ENCODE measurements at places on chromosomes 12 and 14.
A peak's percentile ranks its signal among the peaks of the same experiment; 100 is the strongest.

DNA sequence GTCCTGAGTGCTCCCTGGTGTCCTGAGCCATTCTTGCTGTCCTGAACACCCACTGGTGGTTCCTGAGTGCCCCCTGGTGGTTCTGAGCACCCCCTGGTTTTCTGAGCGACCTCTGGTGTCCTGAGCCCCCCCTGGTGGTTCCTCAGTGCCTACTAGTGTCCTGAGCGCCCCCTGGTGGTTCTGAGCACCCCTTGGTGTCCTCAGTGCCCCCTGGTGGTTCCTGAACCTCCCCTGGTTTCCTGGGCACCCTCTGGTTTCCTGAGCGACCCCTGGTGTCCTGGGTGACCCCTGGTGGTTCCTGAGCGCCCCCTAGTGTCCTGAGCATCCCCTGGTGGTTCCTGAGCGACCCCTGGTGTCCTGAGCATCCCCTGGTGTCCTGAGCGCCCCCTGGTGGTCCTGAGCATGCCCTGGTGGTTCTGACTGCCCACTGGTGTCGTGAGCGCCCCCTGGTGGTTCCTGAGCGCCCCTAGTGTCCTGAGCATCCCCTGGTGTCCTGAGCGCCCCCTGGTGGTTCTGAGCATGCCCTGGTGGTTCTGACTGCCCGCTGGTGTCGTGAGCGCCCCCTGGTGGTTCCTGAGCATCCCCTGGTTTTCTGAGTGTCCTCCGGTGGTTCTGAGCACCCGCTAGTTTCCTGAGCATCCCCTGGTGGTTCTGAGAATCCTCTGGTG is 473.1 kb downstream of the TMEM121 start:
- peak; percentile 80 for DNase-seq

DNA sequence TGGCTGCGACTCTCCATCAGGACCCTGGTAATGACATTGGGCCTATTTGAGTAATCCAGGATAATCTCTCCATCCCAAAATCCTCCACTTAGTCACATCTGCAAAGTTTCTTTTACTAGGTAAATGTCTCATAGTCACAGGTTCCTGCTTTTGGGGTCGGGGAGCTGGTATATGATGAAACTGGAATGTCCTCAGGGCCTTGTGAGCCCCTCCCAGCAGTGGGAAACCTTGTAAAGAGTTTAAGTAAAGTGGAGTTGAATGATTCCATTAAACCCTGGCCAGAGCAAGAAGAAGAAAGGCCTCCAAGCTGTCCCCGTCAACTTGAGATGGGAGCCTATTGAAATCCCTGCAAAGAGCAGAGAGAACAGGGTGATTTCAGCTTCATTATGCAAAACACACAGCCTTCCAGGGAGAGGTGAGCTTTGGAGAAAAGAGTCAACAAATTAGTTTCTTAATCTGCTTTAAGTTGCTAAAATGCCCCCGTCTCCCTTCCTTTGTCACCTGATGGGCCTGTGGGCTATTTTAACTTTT is 12.6 kb downstream of the WSCD2 start:
- no peak for DNase-seq

- no peak for DNase-seq
These were observed 116.8 kb downstream of the DAAM1 start for GRCh38 chr14:59305231-59305630.

GRCh38 chr12:88934163-88934747 is 354.0 kb upstream of the KITLG start:
- DNase-seq, result no peak

GRCh38 chr12:106248846-106249371 is 1.1 kb upstream of the CKAP4 start:
- no peak for DNase-seq

DNA sequence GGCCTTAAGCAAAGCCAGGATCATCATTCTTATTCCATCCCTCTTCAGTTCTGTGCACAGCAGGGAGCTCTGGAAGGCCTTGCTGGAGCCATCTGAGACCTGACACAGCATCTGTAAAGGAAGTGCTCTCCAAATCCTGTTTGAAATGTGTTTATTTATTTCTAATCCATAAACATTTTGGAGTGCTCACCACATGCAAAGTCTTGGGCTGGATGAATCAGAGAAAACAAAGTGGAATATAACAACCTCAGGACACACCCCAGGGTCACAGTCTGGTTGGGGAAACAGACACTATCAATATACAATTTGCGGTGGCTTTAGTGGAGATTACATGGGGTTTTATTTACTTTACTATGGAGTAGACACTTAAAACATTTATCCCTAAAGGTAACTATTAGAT is 54.3 kb downstream of the BMP4 start:
- DNase-seq, result no peak

GRCh38 chr12:121184425-121184824 is 25.5 kb upstream of the P2RX4 start:
- DNase-seq, result no peak

- DNase-seq, result no peak
These were observed 34.7 kb downstream of the MIA2 start for GRCh38 chr14:39268393-39268792.

DNA sequence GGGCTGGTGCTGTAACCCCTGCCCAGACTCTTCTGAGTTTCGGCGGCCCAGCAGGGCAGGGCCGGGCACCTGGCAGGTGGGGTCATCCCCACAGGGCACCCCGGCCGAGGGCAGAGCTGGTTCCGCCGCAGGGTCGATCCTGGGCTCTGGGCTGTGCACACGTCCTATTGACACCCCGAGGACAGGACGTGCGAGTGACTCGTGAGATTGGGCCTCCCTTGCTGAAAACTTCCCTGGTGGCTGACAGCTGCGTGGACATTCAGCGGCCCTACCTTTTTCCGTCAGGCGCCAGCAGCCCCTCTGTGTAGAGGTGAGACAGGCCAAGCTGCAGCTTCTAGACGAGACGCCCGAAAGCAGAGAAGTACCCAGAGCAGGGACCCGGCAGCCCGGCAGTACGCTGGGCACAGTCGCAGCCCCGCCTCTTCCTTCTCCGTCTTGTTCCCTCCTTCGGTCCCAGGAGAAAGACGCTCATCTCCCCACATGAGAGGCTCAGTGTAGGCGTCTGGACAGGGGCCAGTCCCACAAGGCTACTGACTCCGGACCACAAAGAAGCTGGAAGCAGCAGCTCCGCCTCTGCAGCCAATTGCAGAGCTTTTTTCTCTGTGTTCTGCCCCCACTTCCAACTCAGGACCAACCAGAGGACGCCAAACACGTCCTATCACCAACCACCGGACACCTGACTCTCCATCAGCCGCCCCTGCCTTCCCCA is at the start of gene LRCOL1:
Gene LRCOL1, minus strand, starts transcription at position 532 of the 709 bp plus-strand sequence. CDS start 4,331 bp downstream, outside the sequence.
- no peak for DNase-seq

DNA sequence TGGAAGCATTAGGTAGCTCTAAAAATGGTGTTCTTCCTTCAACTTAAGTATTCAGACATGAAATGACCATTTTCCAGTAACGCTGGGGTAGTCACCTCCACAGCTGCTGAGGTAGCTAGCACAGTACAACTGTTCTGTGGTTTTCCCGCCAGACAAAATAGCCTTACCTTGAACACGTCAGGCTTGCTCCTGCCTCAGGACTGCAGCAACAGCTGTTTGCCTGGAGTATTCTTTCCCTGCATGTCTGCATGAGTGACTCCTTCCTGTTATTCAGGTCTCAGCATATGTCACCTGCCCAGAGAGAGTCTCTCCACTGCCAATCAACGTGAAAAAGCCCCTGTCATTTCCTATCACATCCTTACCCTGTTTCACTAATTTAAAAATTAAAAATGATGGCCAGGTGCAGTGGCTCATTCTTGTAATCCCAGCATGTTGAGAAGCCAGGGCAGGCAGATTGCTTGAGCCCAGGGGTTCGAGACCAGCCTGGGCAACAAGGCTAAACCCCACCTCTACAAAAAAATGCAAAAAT is 37.9 kb downstream of the WDR89 start:
- DNase-seq, result no peak

DNA sequence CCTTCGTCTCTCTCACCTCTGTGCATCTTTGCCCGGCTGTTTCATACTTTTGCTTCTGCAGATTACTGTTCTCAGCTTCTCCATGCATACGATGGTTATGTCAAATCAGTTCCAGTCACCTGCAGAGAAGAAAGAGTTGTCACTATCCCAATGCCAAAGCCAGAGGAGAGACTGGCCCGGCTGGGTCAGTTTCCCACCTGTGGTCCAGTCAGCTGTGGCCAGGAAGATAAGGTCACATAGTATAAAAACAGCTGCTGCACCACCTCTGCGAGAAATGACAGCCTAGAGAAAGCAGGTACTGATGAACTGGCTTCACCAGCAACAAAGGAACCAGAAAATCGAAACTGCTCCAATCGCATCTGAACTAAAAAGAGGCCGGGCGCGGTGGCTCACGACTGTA is 6.4 kb upstream of the P2RX4 start:
- DNase-seq, result no peak

GRCh38 chr12:75825686-75826085 is 205.9 kb downstream of the PHLDA1 start:
- no peak for DNase-seq

- DNase-seq, result no peak
These were observed 61.3 kb upstream of the RESF1 start for GRCh38 chr12:31897781-31898503.

DNA sequence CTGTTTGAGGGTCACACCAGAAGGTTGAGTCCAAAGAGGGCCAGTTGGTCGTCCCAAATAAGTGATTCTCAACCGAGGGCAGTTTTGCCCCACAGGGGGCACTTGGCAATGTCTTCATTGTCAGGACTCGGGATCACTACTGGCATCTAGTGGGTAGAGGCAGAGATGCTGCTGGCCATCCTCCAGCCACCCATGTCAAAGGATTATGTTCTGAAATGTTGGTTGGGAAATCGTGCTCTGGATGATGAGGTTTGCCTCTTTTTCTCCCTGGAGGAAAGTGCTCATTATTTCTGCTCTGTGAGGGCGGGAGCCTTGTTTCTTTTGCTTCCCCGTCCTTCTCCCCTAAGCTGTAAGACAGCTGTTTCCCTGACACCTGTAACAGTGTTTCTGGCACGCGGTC is 3.6 kb downstream of the ZNF839 start:
- no peak for DNase-seq

DNA sequence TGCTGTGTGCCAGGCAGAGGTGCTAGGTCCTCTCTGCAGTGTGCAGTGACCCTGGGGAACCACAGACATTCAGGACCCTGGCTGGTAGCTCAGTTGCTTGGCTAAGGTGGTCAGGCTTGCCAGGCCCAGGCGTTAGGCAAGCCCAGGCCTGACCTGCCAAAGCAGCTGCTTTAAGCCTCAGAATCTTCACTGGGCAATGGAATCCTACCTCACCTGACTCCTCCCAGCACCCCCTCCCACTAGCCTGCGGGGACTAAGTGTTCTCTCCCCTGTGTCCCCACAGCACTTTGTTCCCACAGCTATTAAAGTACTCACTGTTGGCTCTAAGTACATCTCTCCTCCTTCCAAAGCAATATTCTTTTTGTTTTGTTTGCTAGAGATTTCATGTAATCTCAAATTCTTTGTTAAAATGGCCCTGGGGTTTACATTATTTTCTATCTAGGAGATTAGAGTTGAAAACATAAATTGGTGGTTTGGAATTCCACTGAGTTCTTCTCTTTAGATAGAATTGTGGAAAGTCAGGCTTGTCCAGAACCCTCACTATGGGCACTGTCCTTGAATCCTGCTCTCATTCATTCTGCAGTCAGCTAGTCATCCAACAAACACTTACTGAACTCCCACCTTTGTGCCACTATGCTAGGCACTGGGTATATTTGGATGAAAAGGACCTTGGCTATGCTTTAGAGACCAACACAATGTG is 44.4 kb downstream of the DGLUCY start:
- no peak for DNase-seq

- DNase-seq, result no peak
These were observed 62.1 kb downstream of the ATG14 start for GRCh38 chr14:55349565-55349964.

GRCh38 chr14:68309616-68310015 is 483.3 kb downstream of the ZFP36L1 start:
- DNase-seq, result no peak

DNA sequence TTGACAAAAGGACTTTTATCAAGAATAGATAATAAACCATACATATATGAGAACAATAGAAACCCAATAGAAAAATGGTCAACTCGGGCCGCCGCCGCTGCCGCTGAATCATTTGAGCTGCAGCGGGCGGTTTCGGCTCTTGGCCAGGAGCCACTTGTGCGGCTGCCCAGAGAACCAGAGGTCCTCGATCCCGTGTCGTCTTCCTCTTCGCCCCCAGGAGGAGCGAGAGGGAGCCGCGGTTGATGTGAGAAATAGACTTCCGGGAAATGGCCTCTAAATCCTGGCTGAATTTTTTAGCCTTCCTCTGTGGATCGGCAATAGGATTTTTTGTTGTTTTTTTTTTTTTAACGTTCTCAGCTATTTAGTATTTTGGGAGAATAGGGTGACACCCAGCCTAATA is 44.8 kb downstream of the CPSF6 start:
- no peak for DNase-seq

DNA sequence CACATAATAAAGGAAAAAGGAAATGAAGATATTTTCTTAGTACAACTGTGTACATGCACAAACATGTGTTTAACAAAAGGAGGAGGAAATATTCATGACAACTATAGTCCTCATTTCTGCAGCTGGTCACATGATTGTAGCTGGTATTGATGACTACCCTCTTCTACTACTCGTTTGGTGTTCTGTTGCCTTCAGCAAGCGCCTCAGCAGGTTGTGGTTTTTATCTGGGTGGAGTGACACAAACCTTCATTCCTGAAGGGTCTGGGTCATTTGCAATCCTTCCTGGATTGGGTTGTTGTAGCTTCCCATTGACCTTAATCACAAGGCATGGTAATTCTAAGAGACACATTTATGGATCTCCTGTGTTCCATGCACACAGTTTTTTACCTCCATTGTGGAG is 1009.9 kb upstream of the USP15 start:
- no peak for DNase-seq

- DNase-seq, result no peak
These were observed 891 bp downstream of the PLEKHA5 start for GRCh38 chr12:19130224-19131024.

DNA sequence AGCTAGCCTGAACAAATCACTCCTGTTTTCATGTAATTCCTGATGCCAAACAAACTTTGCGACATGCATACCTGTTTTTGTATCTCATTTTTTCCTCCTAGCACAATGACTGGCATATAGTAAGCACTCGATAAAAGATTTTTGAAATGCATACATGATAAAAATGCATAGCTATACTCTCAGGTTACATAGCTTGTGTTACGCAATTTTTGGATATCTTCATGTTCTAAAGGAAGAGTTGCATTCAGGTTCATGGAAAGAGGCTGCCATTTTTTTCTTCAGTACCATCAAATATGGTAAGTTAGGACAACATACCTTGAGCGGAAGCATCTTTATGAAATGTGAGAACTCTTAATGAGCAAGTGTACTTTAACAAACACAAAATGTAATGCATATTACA is 284.8 kb upstream of the DIO2 start:
- no peak for DNase-seq

GRCh38 chr14:24313913-24314312 is 2.6 kb downstream of the LTB4R start:
- no peak for DNase-seq

- peak; percentile 54 for DNase-seq
These were observed 747 bp downstream of the IRF2BPL start for GRCh38 chr14:77027538-77028383.

- DNase-seq, result peak; percentile 6
These were observed 229.1 kb upstream of the OR4E1 start for GRCh38 chr14:21902561-21903181.

DNA sequence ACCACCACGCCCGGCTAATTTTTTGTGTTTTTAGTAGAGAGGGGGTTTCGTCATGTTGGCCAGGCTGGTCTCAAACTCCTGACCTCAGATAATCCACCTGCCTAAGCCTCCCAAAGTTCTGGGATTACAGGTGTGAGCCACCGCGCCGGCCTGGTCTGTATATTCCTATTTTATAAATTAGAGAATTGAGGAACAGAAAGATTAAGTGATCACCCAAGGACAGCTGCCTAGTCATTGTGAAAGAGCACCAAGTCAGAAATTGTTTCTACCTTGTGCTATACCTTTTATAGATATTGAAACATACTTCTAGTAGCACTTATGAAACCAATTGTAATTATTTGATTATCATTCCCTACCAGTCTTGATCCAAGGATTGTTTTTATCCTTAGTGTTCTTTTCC is 1.9 kb downstream of the KNTC1 start:
- DNase-seq, result no peak
